ENCODE measurements at places on chromosomes 3 and 15.

- no peak for DNase-seq
Measured at GRCh38 chr3:963755-964154, 129.1 kb upstream of the CNTN6 start.

DNA sequence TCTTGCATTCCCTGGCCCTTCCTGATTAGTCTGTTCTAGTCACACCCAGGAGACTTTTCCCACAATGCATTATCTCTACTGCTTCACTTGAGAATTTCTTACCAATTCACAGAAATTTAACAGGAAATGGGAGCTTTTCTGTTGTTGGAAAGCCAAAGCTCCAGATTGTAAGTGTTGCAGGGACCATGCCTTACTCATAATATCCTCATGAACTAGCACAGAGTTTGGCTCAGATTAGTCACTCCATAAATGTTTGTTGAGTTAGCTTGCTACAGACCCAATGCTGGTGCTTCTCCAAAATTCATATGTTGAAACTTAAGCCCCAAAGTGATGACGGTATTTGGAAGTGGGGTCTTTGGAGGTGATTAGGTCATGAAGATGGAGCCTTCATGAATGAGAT is 232.6 kb downstream of the GAP43 start:
- DNase-seq, result no peak

DNA sequence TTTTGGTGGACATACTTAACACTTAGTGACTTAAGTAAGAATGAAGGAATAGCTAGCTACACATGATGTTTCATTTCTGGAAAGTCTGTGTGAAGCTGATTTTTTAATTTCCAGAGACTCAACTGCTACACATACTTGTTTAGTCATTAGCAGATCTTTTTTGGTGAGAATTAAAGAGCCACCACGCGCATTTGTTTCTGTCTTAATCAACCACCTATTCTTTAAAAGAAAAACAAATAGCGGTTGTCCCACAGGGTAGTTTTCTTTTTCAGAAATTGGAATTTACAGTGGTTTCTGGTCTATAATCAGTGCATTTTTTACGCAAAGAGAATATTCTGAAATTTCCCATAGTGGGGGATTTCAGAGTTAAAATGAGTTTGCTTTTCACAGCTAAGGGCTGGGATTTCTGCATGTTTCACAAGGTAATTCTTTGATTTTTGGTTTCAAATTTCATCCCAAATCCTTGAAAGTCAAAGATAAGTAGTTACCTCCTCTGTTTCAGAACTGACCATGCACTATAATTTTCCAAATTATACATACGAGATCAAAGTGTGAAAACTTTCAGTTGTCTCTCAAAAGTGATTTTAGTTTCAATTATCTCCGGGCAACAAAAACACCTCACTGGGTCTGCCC is 631.0 kb upstream of the GRM7 start:
- no peak for DNase-seq

- no peak for DNase-seq
Measured at GRCh38 chr3:62109534-62109933, 263.8 kb downstream of the FEZF2 start.

- DNase-seq, result no peak
Measured at GRCh38 chr3:46221938-46222337, 13.8 kb upstream of the CCR1 start.

DNA sequence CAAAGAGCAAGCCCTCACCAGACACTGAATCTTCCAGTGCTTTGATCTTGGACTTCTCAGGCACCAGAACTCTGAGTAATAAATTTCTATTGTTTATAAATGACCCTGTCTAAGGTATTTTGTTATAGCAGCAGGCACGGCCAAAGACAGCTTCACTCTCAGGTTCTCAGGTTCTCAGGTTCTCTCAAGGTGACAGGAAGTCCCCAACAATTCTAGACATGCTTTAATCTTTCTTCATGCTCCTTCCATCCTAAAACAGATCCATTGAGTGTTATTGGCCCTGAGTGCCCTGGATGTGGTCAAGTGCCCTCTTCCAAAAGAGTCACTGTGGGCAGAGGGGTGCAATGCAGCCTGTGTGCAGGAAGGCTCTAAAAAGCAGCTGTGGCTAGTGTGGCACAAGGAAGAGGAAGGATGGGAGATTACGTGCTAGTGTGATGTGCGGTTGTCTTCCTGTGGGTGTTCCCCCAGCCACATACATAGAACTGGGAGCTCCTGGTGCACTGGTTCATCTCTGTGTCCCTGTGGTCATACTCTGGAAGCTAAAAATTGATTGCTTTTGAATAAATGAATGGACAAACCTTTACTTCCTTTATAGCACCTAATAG is 11.0 kb upstream of the RAB7A start:
- no peak for DNase-seq

- DNase-seq, result no peak
Measured at GRCh38 chr3:87219611-87220010, 7.5 kb upstream of the CHMP2B start.

DNA sequence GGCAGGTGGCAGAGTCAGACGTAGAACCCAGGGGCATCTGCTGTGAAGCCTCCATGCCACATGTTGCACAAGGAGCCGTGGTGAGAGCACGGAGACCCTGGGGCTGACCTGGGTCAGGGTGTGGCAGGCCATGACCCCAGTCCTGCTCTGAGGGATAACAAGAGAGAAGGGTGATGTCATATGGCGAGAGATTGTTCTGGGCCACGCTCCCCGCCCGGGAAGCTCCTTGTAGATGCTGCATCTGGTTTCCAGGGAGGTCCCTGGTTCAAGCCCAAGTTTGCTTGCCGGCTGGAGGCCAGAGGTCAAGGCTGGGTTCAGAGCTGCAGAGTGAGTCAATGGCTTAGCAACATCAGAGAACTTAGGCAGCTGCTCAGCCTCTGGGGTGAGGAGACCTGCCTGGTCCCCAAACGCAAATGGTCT is 17.3 kb downstream of the FGD5 start:
- DNase-seq, result no peak

- DNase-seq, result no peak
Measured at GRCh38 chr3:133894353-133895207, 1.1 kb downstream of the RAB6B start.

Measured in right renal pelvis (tissue), 4 donors.